A549 treated with Mapracorat at 1 μM for 4 hours (cell line): ENCODE measurements at places on chromosomes 3 and 15. TPM values are rescaled to one million over a fixed set of nuclear protein-coding genes. Genes with fewer than 3 reads are reported as not detected.

Gene ITIH1
- not detected in 5 replicates for total RNA-seq

Gene ACP3
- 0.07 to 0.08 TPM in 2 of 5 replicates, not detected in the others for total RNA-seq

Gene IMPG2
- total RNA-seq, result 0.01 to 0.02 TPM (median 0.02 TPM) in 3 of 5 replicates, not detected in the others

Gene LMAN1L
- not detected in 5 replicates for total RNA-seq

Gene TIMP4
- 10.0 to 14.3 TPM (median 11.9 TPM) in 5 replicates for total RNA-seq

Gene LDHAL6B
- not detected in 5 replicates for total RNA-seq

Gene GP5
- 0.04 TPM in 1 of 5 replicates, not detected in the others for total RNA-seq

Gene IL20RB
- 0.77 to 1.1 TPM (median 0.97 TPM) in 5 replicates for total RNA-seq

Gene CLSTN2
- total RNA-seq, result 0.02 to 0.08 TPM (median 0.04 TPM) in 5 replicates

Gene LYZL4
- total RNA-seq, result not detected in 5 replicates

Gene FGD5
- not detected in 5 replicates for total RNA-seq

Gene RTP1
- not detected in 5 replicates for total RNA-seq

Gene CPN2
- not detected in 5 replicates for total RNA-seq

Gene PARL
- total RNA-seq, result 61.7 to 71.7 TPM (median 64.6 TPM) in 5 replicates

Gene ARNT2
- total RNA-seq, result 14.2 to 18.2 TPM (median 17.2 TPM) in 5 replicates

Gene P2RY14
- not detected in 5 replicates for total RNA-seq

Gene SEC22A
- total RNA-seq, result 18.4 to 22.3 TPM (median 20.0 TPM) in 5 replicates

Gene CYP8B1
- not detected in 5 replicates for total RNA-seq

Gene THAP10
- total RNA-seq, result 4.8 to 7.0 TPM (median 5.4 TPM) in 5 replicates

Gene ERICH6
- total RNA-seq, result not detected in 5 replicates

Gene GASK1A
- total RNA-seq, result 0.06 to 0.08 TPM in 2 of 5 replicates, not detected in the others

Gene USP4
- 11.4 to 15.4 TPM (median 13.8 TPM) in 5 replicates for total RNA-seq

Gene DPPA2
- total RNA-seq, result not detected in 5 replicates

Gene ULK4
- 4.4 to 8.7 TPM (median 6.1 TPM) in 5 replicates for total RNA-seq

Gene AMT
- 0.28 to 0.73 TPM (median 0.44 TPM) in 4 of 5 replicates, not detected in the other for total RNA-seq
